ENCODE measurements at places on chromosomes 12 and 14.

- DNase-seq, result no peak
These were observed 20.4 kb upstream of the ATP5MC2 start for GRCh38 chr12:53696285-53696654.

DNA sequence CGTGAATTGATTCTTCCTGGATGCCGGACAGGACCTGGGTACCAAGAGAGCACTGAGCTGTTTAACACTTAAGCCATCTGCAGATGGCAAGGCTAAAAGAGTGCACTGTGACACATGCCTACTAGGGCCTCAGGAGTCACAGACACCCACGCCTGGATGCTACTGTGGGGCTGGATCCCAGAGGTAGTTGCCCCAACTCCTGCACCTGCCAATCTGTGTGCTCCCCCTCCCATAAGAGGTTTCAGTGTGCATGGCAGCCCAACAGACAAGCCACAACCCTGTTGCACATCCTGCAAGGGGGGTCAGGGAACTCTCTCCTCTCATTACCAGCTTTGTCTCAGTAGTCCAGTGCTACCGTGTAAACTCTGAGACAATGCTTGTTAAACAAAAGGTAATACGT is 169.0 kb downstream of the CEP128 start:
- DNase-seq, result no peak

DNA sequence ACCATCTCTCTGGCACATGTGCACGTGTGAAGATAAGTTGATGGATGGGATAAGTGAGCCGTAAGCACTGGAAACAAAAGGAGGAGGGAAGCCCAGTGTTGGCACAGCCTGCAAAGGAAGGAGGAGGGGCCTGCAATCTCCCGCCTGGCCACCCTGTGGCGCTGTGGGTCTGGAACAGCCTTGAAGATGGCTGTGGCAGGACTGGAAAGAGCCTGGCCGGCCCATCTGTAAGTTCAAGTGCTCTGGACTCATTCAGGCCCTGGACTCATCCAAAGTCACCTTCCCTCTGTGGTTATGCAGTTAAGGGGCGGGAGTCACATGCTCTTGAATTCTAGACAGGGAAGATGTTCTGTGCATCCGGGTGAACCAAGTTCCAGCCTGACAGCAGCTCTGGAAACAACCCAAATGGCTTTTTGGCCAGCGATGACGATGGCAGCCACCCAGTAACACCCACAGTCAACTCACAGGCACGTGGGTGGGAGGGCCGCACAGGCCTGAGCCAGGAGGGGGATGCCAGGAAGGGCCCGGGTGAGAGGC is 50.4 kb downstream of the CHGA start:
- DNase-seq, result peak; percentile 59

- no peak for DNase-seq
These were observed 390.2 kb downstream of the SOX5 start for GRCh38 chr12:23559268-23559753.

DNA sequence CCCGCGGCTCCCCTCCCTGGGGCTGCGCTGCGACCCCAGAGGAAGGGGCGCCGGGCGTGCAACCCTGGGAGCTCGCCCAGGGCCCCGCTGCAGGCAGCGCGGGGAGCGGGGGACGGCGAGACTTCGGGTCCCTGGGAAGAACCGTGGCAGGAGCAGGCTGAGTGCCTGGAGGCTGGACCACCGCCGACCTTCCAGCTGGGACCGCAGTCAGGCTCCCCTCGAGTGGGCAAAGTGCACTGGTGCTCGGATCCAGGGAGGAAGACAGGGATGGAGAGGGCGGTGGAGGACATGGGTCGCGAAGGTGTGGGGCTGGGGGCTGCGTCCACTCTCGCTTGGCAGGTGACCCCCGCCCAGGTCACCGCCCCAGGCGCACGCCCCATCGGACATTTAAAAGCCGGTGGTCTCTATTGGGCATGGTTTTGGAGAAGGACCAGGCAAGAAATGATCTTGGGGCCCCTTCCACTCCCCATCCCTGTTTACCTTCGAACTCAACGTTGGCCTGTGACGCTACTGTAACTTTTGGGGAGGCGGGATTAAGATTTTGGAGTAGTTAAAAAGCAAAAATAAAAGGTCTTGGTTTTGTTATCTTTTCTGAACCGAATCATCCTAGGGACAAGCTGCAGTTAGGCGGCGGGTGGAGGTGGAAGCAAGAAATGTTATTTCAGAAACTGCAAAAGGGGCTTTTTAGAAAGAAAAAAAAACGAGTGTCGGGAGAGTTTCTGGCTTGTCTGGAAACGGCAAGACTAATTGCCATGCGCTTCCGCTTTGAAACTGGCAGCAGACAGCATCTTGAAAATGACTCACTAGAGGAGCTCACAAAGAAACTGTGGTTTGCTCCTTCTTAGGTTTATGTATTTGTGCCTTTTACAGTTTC is 1.0 kb downstream of the ELK3 start:
- no peak for DNase-seq

Measured in BJ (cell line).